Stimulated activated CD4-positive, alpha-beta T cell treated with anti-CD3 and anti-CD28 coated beads, Interleukin-4, amount 100 ng/mL, for 48 hours (primary cell): ENCODE measurements at places on chromosomes 1 and 21.

GRCh38 chr1:86713477-86713876 is 9.1 kb downstream of the SH3GLB1 start:
- DNase-seq, result no peak

DNA sequence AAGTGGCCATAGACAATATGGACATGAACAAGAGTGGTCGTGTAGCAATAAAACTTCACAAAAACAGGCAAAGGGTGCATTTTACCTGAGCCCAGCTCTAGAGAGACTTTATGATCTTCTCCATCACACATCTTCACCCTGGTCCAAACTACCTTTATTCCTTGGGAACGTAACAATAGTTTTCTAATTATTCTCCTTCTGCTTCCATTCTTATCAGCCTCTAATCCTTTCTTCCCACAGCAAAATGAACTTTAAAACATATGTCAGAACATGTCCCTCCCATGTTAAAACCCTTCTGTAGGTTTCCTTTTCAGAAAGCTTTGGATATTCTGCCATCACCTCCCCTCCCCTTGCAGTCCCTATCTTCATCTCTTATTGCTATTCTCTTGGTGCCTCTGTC is 395.2 kb upstream of the PLXNA2 start:
- no peak for DNase-seq

DNA sequence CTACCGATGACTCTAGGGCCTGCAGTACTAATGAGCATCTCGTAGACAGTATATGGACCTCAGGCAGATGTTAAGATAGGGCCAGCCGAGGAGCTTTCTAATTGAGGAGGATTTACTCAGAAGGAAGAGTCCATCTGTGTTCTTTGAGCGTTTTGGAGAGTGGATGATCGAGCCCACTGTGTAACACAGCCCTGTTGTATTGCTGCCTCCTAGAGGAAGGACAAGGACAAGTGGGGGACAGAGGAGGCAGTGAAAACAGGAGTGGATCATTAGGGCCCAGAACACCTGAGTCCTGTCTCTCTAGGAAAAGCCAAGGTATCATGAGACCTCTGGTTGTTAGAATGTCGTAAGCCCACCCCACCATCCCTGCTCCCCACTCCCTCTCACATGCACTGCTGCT is 62.9 kb downstream of the TBX19 start:
- no peak for DNase-seq

- DNase-seq, result no peak
Observed at GRCh38 chr1:41783189-41783639, 135.5 kb downstream of the HIVEP3 start.

DNA sequence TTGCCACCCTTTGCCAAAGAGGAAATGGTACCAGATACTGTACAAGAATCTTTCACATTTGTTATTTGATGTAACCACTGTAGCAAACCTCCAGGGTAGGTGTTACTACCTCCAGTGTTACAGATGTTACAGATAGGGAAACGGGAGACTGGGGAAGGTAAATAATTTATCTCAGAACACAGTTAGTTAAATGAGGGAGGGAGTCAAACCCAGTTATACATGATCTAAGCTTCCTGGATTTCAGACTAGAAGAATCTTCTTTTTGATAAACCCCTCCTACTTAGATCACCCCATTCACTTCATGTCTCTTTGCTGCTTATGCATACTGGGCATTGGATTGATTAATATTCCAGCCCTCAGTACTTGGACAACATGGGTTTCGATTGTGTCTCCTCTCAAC is 276.4 kb downstream of the HHAT start:
- no peak for DNase-seq

DNA sequence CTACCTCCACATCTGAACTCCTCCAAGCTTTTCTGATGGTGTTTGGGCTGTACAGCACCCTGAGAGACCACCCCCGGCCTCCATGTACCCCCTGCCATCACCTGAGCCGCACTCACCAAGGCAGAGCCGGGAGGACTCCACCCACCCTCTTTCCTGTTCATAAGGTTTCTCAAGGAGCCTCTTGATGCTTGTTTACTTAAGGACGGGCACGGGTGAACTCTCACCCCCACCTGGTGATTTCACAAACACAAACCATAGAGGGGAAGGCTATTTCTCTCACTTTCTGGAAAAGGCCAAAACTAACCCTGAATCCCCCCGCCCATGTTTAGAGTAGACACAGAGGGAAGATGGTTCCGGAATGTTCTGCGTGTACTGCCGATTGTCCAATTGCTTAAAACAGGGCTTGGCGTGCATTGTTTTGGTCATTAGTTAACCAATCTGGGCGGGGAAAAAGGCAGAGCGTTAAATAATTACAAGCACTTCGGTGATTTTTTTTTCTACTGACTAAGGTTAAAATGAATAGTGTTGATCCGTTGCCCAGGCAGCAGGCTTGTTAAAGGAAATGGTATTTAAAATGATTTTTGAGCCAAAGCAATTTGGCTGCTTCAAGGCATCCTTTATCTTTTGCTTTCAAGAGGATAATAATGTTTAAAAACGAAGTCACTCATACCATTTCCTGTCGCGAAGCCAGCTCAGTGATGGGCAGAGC is 279.8 kb upstream of the VAMP3 start:
- no peak for DNase-seq

DNA sequence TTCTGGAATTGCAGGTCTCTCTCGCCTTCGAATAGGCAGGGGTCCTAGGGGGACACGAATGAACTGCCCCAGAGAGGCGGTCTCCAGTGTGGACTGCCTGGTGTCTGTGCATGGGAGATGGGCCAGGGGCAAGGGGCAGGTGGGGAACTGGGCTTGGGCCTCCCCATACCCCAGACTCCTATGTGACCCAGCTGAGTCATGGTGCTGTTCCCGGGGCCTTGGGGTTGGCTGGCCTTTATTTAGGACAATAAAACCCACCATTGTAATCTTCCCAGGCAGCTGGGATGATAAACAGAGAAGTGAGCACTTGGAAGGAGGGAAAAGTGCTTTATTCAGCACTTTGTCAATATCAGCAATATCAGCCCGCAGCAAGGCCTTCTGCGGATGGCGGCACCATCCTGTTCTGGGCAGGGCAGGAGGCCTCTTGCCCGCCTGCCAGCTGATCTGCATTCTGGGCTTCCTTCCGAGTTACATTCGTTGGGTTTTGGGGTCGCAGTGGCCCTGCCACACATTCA is 209.0 kb upstream of the TMEM51 start:
- no peak for DNase-seq

DNA sequence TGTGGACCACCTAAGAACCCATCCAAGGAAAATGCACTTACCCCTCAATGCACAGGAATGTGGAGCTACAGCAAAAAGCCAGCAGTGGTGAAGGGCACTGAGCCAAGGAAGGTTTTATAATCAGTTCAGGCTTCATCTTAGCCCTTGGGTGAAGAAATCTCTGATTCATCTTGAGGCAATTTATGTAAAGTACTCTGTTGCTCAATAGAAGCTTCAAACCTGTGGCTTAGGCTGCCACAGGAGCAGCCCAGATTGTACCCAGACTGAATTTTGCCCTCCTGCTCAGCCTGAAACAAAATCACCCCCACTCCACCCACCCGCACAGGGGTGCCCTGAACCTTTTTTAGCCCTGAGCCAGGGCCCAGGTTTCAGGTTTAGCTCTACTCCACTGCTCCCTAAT is at the start of gene S100A12:
S100A12 (minus strand) TSS at position 111 of the 400 bp plus-strand sequence. CDS start 1,029 bp downstream, outside the sequence.
- DNase-seq, result no peak

- peak; percentile 71 for DNase-seq
Observed at GRCh38 chr21:33543505-33544129, 779 bp downstream of the SON start.

GRCh38 chr1:242870966-242871365 is 346.5 kb upstream of the PLD5 start:
- DNase-seq, result no peak

GRCh38 chr1:30790850-30791778 is 33.5 kb upstream of the LAPTM5 start:
- DNase-seq, result no peak

DNA sequence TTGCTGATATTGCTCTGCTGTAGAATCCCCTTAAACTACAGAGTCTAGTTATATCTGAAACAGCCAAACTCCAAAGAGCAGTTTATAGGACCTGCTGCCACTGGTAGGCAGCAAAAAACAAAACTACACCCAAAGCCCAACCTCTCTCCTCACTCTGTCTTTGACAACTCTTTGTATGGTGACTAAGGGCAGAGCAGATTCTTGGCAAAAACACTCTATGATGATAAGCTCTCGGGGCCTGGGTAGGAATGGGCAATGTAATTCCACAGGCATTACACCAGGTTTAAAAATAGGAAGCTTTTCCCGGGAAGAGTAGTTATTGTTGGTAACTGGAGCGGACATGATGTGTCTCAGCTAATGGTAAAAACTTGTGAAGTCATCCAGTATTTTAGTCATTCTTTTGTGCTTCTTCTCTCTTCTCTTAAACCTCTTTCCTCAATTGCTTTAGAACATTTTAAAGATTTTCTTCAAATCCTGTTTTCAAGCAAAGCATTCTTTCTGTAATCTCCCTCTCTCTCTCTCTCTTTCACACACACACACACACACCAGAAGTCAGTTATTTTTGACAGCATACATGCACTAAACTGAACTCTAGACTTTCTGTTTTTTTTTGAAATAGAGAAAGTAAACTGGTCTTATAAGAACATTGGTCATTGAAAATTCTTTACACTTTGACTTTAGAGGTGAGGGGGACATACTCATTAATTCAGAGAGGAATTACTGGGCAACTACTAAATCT is 193.5 kb downstream of the PAPPA2 start:
- no peak for DNase-seq

DNA sequence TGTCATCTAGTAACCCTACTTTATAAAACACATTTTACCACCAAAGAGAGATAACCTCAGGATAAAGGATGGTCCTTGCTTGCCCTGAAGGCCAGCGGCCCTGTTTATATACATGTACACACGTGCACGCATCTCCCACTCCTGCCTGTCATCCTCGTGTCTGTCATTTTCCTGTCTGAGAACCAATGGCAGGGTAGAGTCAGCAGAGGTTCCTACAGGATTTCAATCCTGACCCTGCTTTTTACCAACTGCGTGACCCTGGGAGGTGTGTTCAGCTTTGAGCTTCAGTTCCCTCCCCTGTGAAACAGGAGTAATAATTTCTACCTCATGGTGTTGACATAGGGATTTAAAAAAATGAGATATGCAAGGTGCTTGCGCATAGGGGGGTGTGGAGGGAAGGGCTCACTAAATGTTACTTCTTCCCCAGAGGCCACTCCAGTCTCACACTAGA is 12.3 kb upstream of the RASSF5 start:
- DNase-seq, result no peak

DNA sequence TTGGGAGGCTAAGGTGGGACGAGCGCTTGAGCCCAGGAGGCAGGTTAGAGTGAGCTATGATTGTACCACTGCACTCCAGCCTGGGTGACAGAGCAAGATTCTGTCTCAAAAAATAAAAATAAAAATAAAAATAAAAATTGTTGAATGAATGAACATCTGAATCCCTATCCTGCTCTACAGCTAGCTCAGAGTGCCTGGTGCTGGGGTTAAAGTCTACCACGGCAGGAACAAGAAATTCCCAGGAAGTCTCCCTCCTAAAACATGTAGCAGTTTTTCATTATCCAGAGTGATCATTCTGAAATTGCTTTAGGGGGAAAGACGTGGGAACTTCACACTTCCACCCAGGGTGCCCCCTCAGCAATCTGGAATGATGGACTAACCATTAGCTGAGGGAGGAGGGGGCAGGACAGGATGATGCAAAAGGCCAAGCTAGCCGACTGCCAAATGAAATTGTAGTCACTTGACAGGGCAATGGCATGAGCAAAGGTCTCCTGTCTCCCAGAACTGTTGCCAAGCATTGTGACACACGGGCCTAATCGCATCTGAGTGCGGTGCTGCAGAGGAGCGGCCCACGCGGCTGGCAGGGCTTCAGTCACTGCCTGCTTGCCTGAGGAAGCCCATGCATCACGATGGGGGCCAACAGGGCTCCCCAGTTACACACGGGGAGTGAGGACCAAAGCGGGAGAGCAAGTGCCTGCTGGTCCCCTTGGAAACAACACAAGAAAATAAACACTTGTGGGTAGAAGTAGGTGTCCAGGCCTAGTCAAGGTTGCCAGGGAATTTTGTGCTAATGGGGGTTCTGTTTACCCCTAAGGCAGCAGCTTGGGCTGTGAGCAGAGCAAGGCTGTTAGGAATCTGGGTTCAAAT is 85.7 kb downstream of the NENF start:
- DNase-seq, result no peak

GRCh38 chr1:169466259-169467230 is 19.2 kb downstream of the SLC19A2 start:
- DNase-seq, result no peak

DNA sequence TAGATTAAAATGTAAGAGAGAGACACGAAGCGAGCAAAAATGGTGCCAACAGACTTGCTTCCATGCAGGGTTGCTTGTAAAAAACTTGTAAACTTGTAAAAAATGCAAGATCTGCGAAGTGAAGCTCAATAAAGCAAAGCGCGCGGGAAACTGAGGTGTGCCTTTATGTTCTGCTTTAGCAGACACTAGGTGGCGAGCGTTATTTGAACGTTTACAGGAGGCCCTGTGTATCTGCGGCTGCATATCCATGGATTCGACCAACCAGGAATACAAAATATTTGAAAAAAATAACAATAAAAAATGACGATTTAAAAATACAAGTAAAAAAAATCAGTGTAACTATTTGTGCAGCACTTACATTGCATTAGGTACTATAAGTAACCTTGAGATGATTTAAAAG is 1.5 kb downstream of the UBE2G2 start:
- no peak for DNase-seq

- DNase-seq, result no peak
Observed at GRCh38 chr1:36322041-36322785, 1.2 kb downstream of the EVA1B start.

DNA sequence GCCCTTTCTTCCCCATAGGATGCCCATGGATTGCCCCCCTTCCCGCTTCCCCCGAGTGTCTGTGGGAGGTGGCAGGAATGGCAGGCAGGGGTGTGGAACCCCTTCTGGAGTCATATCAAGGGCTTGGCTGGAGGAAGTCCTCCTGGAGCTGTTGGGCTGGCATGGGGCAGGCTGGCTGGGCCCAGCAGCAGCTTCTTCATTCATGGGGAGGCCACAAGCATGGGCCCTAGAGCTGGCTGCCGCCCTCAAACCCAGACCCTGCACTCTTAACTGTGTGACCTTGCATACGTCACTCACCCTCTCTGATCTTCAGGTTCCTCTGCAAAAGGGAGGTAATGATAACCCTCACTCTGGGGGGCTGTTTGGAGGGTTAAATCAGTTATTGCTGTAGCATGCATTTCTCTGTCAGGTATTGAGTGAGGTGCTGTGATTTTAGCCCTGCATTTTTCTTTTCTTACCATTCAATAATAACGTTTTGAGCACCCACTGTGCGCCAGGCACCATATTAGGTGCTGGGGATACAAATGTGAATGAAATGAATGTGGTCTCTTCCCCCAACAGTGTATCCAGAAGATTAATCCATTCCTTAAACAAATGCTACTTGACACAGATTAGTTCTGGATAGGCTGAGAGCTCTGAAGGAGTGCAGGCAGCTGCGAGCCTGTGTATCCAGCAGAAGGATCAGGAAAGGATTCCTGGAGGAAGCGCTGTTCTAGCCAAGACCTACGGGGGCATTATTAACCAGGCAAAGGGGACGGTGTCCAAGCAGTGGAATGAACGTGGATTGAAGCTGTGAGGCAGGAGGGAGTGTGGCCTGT is 9.3 kb downstream of the PCSK9 start:
- no peak for DNase-seq
